ENCODE measurements at places on chromosomes 4 and X.

DNA sequence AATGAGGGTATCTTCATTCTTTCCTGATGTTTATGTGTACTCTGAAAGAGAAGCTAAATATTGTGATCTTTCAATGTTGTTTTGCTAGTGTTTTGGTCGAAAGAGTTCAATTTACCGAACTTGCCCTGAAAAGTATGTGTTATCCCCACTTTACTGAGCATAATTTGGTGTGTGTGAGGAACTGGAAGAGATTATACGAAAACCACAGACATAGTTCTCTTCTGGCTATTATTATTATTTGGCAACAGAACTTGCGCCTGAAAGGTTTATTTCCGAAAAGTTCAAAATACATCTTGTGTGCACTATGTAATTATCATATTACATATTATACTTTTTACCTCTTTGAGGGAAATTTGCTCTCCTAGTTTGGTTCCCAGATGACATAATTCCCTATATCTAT lies 232.5 kb upstream of the INTU start:
- no peak for DNase-seq

DNA sequence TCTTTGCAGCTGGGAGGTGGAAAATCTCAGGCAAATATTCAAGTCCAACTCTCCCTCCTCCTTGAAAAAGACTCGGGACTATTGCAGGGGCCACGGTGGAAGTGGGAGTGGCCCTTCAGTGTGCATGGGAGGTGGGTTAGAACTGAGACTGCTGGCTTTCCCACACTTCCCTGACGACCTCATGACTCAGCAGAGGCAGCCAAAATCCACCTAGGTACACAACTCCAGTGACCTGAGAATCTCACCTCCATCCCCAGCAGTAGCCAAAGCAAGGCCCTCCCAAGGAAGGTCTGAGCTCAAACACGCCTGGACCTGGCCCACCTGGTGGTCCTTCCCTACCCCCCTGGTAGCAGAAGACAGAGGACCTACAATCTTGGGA lies 6.2 kb upstream of the UGT2B17 start:
- no peak for DNase-seq

GRCh38 chr4:152805071-152805650 lies 25.4 kb downstream of the ARFIP1 start:
- DNase-seq, result no peak

- DNase-seq, result no peak
Observed at GRCh38 chrX:14228611-14229010, 198.9 kb upstream of the GEMIN8 start.

DNA sequence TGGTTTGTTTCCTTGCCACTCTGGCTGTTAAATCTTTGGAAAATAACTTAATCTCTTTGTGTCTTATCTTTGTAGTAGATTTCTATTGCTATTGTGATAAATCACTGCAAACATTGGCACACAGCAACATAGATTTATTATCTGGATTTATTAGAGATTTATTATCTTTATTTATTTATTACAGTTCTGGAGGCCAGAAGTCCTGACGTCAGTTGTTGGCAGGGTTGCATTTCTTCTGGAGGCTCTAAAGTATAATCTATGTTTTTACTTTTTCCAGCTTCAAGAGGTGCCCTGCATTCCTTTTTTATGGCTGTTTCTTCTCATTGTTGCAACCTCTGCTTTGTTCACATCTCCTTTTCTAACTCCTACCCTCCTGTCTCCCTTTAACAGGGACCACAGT lies 542.8 kb downstream of the GRXCR1 start:
- DNase-seq, result no peak

DNA sequence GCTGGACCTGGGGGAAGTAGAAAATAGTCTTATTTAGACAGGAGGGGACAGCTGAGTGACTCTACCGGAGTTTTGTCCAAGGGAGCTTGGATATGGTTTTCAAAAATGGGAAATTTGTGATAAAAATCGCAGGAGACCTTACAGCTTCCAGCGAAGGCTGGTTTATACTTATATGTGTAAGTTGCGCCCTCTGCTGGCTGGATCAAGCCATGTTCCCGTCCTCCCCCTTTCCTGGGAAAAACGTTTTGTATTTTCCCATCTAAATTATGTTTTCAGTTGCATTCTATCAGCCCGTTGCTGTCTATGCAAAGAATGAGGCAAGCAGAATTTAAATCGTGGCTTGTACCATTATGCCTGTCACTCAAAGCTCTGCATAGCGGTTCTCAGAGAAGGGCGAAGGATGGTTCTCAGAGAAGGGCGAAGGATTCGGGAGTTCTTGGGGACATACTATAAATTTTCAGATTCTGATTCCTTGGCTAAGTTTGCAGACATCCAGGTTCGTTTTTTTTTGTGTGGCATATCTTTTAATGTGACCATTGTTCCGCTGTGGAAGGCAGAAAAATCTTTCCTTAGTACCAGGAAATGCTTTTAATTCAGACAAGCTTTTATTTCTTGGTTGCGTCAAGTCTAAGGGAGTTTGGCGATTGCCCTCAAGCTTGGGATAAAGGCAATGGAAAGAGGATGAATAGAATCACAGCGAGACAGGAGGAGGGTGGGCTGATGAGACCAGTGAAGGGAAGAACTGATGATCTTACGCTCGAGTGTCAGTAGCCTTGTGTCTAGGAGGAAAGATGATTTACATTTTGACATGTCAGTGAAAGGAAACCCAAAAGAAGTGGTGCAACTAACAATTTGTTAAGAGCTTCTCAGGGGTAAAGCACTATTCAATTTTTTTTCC lies 128.5 kb upstream of the ARX start:
- DNase-seq, result peak; percentile 13

DNA sequence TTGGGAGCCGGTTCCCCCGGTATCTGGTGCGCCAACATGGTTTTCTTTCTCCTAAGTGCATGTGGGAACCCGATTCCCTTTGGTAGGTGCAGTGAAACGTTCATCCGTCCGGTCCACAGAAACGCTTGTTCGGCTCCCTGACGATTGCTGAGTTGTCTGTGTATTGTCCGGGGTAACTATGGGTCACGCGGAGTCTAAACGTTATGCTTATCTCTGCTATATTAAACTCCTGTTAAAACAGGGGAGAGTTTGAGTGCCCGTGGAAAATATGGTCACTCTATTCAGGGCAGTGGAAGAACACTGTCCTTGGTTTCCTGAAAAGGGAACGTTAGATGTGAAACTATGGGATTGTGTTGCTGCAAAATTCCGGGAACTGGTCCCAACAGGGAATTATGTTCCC lies 32.4 kb upstream of the MGST2 start:
- DNase-seq, result no peak

DNA sequence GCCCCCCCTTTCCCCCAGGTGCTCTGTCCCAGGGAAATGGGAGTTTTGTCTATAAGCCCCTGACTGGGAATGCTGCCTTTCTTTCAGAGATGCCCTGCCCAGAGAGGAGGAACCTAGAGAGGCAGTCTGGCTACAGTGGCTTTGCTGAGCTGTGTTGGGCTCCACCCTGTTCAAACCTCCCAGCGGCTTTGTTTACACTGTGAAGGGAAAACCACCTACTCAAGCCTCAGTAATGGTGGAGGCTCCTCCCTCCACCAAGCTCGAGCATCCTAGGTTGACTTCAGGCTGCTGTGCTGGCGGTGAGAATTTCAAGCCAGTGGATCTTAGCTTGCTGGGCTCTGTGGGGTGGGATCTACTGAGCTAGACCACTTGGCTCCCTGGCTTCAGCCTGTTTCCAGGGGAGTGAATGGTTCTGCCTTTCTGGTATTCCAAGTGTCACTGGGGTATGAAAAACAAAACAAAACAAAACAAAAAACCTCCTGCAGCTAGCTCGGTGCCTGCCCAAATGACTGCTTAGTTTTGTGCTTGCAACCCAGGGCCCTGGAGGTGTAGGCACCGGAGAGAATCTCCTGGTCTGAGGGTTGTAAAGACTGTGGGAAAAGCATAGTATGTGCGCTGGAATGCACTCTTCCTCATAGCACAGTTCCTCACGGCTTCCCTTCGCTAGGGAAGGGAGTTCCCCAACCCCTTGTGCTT lies 41.7 kb downstream of the ITM2A start:
- no peak for DNase-seq

- no peak for DNase-seq
Observed at GRCh38 chr4:97910005-97910404, 233.3 kb downstream of the STPG2 start.

DNA sequence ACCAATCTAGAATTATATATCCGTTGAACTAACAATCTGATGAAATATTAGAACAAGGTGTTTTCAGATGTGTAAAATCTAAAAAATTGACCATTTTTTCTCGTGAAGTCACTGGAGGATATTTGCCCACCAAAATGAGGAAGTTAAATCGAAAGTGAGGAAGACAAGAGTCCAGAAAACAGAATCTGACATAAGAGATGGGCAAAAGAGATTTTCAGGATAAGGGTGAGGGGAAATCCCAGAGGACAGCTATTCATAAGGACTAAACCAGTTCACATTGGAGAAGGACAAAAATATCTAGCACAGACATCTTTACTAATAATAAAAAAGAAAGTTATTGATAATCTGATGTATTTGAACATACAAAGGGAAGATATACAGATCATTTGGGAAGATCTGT lies 18.7 kb upstream of the ALG13 start:
- no peak for DNase-seq

DNA sequence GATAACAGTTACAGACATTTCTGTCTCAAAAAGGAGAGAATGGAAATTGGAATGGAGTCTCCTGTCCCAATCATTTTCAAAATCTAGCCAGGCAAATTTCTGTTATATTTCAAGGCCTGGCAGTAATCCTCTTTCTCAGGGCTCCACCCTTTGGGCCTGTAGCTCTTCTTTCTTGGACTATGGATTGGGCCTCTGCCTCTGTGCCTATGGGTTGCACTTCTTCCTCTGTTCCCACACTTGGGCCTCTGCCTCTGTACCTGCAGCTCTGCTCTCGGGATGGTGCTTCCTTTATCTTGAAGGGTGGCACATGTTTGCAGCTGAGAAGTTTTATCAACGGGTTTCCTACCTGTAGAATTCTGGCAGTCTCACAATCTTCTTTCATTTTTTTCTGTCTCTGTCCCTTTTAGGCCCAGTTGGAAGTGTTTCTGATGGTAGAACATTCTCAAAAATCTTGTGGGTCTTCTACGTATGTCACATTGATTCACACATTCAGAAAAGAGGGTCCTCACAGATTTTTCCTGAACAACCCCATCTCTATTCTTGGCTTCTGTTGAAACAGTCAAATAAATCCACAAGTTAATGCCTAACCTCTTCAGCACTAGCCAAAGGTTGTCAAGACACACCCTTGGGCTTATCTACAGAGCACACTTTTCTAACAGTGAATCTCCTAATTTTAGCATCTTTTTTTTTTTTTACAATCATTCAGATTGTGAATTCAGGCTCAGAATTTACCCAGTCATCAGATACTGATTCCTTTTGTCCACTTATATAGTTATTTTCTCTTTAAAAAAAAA lies 719.0 kb downstream of the RPA4 start:
- no peak for DNase-seq

GRCh38 chr4:43846111-43846587 lies 602.5 kb downstream of the KCTD8 start:
- no peak for DNase-seq

DNA sequence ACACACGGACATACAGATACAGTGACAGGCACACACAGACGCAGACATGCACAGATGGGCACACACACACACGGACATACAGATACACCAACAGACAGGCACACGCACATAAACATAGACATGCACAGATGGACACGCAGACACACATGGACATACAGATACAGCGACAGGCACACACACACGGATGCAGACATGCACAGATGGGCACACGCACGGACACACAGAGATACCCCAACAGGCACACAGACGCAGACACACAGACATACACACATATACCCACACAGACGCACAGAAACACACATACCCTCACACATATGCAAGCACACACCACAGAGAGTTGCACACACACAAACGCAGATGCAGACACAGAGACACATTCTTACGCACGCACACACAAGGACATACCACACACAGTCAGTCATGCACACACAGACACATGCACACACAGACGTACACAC lies 24.4 kb upstream of the SLC25A6 start:
- DNase-seq, result no peak

- DNase-seq, result no peak
Observed at GRCh38 chrX:111376897-111377578, 35.0 kb downstream of the DCX start.

- no peak for DNase-seq
Observed at GRCh38 chr4:116143198-116143597, 942.2 kb downstream of the TRAM1L1 start.

DNA sequence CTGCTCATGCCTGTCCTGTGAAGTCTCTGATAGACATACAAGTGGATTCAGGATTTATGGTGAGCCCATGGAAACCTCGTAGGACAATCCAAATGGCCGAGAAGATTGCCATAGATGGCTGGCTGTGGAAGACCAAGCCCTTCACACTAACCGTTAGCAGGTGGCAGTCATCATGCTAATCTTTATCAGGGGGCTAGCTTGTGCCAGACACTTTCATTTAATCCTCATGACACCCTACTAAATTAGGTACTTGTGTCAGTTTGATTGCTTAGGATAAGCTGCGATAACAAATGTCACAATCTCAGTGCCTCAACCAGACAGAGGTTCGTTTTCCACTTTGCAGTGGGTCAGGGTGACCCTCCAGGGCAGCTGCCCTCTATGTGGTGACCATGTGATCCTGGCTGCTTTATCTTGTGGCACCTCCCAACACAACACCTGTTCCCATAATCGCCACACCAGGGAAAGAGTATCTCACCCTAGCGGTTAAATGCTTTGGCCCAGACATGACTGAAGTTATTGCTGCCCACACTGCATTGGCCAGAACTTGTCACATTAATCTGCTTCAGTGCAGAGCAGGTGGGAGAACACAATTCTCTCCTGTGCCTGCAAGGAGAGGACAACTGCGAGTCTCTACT lies 60.8 kb downstream of the REPS2 start:
- DNase-seq, result no peak

GRCh38 chrX:26138274-26138673 lies at the start of gene MAGEB18:
Gene MAGEB18, plus strand, starts transcription at chrX:26138343. Its CDS starts 643 bp downstream, at chrX:26138986.
- DNase-seq, result no peak

DNA sequence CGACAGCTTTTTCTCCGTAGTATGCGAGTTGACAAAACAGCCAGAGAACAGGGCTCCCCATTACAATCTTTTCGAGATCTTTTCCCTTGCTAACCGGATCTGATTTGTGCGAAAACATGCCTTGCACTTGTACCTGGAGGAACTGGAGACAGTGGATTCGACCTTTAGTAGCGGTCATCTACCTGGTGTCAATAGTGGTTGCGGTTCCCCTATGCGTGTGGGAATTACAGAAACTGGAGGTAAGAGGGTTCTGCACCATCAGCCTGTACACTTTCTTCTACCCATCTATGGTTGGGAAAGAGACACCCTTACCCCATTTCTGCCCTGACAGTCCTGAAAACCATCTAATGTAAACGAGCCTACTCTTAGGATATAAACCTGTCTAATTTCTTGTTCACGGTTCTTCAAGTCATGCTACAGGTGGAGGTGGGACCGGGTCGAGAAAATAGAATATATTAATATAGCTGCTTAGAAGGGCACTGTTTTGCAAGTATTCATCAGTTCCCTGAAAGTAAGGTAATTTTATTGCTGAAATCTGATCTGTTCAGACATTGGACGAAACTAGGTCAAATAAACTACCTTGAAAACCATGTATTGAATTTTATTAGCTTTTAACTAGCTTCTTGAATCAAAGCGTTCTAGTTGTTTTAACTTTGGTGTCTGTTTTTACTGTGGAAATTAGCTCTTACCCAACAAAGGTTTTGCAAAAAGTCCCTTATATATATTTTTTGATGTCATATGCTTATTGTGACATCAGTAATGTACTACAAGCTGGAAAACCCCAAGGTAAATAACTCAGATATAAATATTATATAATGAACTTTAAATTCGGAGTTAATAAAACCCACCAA lies 869 bp downstream of the TMEM184C start:
- no peak for DNase-seq
